ENCODE measurements at places on chromosomes 6 and 20.

- no peak for DNase-seq
Observed at GRCh38 chr20:62816884-62817873, at the start of gene COL9A3. Gene COL9A3, plus strand, starts transcription at chr20:62817050. Its CDS starts 15 bp downstream, at chr20:62817065.

GRCh38 chr6:21856456-21856825 lies 262.9 kb downstream of the SOX4 start:
- DNase-seq, result no peak

DNA sequence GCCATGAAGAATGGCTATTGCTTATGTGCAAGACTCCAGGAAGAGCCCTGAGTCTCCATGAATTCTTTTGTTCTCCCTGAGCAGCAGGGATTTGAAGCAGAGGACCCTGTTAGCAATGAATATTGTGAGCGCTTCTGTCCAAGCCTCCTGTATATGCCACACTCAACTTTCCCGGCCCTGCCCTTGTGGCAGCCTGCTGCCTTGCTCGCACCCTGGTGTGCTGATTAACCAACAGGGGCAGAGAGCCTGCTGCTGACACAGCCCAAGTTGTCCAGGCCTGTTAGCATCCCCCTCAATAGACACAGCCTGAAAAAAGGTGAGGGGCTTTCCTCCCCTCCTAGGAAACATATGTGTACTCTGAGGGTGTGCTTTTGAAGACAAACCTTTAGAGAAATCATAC lies 131.4 kb downstream of the BMP2 start:
- no peak for DNase-seq

- DNase-seq, result no peak
Observed at GRCh38 chr6:133306931-133307330, 65.8 kb downstream of the EYA4 start.

DNA sequence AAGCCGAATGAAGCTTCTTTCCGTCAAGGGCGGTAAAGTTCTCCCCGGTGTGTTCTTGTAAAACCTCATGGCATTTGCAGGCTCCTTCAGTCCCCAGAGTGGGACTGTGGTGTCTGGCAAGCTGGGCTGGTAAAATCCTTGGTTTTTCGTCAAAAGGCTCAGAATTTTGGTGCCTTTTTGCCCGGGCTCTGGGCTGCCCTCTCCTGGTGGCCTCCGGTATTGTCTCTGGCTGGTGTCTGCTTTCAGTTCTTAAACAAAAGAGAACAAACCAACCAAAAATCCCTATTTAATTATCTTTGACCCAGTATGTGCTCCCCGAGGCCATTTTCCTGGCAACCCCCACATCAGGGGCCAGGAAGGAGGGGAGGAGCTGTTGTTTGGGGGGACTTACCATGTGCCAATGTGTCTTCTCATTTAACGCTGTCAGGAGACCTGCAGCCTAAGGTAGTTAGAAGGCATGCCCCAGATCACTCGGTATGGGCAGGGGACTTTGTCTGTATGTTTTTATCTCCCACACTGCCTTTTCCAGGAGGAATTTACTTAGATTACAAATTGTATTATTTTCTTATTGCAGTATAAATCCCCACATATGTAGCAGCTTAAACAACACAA lies 11.1 kb downstream of the CDH4 start:
- no peak for DNase-seq

DNA sequence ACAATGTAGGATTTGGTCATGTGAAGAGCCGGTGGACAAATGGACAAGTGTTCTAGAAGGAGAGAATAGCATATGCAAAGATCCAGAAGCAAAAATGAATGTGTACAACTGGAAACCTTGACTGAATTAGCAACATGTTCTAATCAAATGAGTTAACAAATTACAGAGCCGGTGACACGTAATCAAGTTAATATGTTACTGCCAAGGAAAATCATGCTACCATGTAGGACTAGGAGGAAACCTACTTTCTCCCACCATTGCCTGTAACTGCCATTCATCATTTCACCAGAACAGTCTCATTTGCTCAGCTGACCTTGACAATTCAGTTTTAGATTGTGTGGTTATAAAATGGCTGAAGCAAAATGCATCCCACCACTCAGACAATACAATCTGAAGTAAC lies 179.4 kb downstream of the KIF16B start:
- no peak for DNase-seq

GRCh38 chr6:43877036-43877435 lies 107.0 kb downstream of the VEGFA start:
- DNase-seq, result no peak

DNA sequence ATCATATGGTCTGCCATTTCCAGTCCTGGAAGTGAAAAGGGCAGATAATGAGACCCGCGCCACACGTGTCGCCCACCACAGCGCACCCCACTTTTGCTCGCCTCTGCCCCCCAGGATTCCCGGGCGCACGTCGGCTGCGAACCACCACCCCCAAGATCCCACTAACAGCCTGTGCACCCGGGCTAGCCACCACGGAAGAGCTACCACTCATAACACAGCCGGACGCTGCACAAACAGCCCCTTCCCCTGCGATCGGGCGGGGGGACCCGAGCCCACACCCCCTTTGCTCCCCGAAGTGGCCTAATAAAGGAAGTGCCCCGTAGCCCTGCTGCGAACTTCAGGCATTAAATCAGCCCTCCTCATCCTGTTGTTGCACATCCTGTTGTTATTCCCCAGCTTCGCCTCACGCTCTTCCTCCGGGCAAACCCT lies 506 bp downstream of the CITED2 start:
- no peak for DNase-seq

- DNase-seq, result no peak
Observed at GRCh38 chr6:128336436-128337095, 183.8 kb downstream of the PTPRK start.

DNA sequence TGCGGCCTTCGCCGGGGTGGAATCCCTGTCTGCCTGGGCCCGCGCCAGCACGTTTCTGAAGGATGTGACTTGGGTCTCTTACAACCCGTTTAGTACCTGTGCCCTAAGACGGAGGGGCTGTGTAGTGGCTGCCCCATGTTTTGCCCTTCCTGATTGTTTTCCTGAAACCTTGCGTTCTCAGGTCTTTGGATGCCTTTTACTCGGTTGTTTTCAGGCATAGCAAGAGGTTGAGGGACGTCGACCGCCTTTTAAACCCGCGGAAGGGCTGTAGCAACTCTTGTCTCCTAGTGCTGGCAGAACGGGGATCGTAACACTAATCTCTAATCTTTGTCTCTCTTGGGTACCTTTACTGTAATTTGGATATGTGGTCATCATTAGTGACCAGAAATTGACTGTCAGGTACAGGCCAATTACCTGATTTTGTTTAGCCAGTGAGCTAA lies 706 bp upstream of the NANP start:
- no peak for DNase-seq

- no peak for DNase-seq
Observed at GRCh38 chr6:16966791-16967469, 134.9 kb upstream of the STMND1 start.

GRCh38 chr6:11810854-11811643 lies 32.4 kb upstream of the ADTRP start:
- no peak for DNase-seq

DNA sequence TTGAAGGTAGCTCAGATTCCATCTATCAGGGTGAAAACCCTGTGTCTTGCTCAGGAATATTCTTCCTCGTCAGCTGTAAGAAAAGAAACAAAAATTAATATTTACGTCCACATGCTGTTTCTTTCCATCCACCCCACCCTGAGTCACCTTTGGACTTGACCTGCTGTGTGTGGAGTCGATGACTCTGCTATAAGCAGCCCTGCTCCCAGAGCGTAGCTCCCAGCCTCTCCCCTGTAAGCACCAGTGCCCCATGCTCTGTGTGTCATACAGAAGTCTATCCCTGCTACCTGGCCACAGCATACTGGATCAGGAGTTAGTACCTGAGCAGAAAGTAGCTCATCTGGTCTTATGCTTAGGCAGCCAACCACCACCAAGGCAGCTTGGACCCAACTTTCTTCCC lies 223.6 kb downstream of the SOD2 start:
- no peak for DNase-seq

DNA sequence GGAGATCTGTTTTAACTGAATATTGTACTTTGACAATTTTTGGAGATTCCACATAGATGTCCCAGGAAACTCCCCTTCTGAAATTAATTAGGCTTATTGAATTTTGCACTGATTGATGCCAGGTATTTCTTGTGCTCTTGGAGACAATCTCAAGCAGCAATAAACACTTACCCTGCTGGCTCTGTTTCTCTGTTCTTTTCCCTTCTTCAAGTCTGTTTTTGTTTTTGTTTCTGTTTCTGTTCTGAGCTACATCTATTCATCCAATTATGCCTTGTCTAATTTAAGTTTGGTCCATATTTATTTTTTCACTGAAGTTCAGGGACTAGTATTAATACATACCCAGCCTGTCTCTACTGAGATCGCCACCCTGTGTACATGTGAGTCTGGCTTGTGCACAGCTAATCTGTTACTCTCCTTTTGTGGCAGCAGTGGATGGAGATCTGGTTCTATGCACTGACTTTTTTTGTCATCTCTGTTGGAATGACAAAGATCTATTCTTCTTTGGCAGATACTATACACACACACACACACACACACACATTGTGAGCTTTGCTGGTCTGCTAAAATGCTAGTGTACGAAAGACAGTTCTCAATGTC lies 51.9 kb downstream of the IL22RA2 start:
- DNase-seq, result no peak

GRCh38 chr6:169804427-169804826 lies 53.0 kb downstream of the ERMARD start:
- no peak for DNase-seq

- no peak for DNase-seq
Observed at GRCh38 chr6:3041147-3041546, 27.1 kb upstream of the RIPK1 start.

GRCh38 chr6:64238071-64238470 lies 602.5 kb downstream of the PHF3 start:
- no peak for DNase-seq
